ENCODE measurements at places on chromosomes 6 and 20.

DNA sequence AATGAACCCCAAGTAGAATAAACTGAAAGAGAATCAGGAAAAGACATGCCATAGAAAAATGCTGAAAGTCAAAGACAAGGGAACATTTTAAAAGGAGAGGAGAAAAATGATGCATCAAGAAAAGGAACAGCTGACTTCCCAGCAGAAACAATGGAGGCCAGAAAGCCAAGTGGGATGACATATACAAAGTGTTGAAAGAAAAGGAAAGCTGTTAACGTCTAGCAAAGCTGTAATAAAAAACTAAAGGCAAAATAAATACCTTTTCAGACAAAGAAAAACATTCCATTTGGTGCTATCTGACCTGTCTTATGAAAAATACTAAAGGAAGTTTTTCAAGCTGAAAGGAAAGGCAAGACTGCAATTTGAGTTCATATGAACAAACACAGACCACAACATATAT, 34.1 kb upstream of the PDE10A start:
- DNase-seq, result no peak

DNA sequence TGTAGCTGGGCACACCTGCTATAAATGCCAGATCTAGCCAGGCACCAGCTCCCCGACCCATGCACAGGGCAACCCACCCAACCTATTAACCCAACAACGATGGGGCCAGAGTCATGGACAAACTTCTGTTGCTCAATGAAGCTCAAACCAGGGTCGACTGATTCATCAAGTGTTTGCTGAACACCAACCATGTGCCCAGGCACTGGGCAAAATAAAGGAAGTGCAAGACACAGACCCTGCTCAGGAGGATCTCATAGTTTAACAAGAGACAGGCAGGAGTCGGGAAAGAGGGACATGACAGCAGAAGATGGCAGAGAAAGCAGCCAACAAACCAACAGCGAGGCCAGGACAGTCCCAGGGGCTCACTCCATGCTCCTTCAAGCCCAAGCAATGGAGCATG, 18.8 kb downstream of the KCNK5 start:
- DNase-seq, result no peak

DNA sequence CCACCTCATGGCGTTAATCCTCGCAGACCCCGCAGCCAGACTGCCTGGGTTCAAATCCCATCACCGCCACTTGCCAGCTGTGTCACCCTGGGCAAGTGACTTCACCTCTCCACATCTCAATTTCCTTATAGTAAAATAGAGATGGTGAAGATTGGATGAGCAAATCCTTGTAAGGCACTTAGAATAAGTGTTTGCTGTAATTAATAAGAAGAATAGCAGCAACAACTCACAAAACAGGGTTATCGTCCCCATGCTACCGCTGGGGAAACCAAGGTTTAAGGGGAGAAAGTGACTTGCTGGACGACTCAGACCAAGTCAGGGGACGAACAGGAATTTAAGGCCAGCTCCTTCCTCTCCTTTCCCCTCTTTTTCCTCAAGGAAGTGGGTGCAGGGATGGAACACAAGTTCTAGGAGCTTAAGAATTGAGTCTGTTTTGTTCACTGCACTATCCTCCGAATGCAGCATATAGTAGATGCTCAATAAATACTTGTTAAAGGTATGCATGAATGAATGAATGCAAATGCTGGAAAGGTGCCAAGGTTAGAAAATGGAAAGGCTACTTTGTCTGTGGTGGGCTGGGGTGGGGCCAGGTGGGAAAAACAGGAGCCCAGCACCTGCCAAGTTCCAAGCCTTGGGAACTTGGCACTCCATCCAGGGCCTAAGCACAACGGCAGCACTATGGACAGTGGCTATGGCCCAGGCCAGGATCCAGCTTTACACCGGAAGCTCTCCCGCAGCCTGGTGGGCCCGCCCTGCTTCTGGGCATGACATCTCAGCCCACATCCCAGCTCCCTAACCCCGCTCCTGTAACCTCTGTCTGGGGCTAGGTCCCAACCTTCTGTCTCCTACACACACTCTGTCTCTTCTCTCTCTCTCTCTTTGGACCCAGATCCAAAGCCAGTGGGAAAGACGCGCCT, 4.9 kb upstream of the CDH22 start:
- no peak for DNase-seq

GRCh38 chr6:99138445-99138844, 190.7 kb upstream of the FBXL4 start:
- DNase-seq, result no peak

DNA sequence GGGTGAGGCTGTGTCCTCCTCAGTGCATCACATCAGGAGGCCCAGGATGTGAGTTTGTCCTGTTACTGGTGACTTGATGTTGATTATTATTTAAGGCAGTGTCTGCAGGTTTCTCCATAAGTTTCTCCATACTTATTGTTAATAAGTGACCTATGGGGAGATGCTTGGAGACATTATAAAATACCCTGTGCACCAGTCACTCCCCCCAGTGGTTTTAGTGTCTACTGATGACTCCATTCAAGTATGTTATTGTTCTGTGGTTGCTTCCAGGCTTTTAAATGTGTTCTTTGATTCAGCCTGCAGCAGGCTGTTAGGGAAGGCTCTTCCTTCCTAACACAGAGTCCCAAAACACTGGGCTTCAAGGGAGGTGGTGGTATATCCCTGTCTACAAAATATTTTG, 14.6 kb upstream of the CST3 start:
- no peak for DNase-seq

All from NCI-H2029 (cell line).